Psoas muscle (tissue), 8 donors: ENCODE measurements at places on chromosomes 6 and 20. TPM values are rescaled to one million over a fixed set of nuclear protein-coding genes. Genes with fewer than 3 reads are reported as not detected.
A peak's percentile ranks its signal among the peaks of the same experiment; 100 is the strongest.

The RAB44 gene
- total RNA-seq = not detected

The SGK2 gene
- 0.13 TPM for total RNA-seq

The WFDC10B gene
- not detected for total RNA-seq

The TSPYL4 gene
- 8.7 TPM for total RNA-seq

GRCh38 chr20:44501448-44501847 is 20.4 kb downstream of the SERINC3 start:
- H3K36me3 ChIP-seq = peaks cover 95% of the 10 kb centered on the region
- H3K4me1 ChIP-seq = peaks cover 31% of the 10 kb centered on the region
- peak overlapping the region; percentile 81 for H3K27ac ChIP-seq
- no peak for DNase-seq
- H3K4me3 ChIP-seq = no peak overlapping the region

- no peaks in the 10 kb centered on the region for H3K4me1 ChIP-seq
- DNase-seq = no peak
- no peaks in the 10 kb centered on the region for H3K27me3 ChIP-seq
- H3K36me3 ChIP-seq = no peaks in the 10 kb centered on the region
Observed at GRCh38 chr6:86848986-86849385, 88.3 kb upstream of the HTR1E start.

GRCh38 chr6:43846556-43846955 is 76.5 kb downstream of the VEGFA start:
- no peaks in the 10 kb centered on the region for H3K36me3 ChIP-seq
- H3K27ac ChIP-seq = no peak overlapping the region
- H3K27me3 ChIP-seq = no peaks in the 10 kb centered on the region
- no peak for DNase-seq
- no peaks in the 10 kb centered on the region for H3K4me1 ChIP-seq

- H3K27me3 ChIP-seq = no peaks in the 10 kb centered on the region
- DNase-seq = no peak
- no peaks in the 10 kb centered on the region for H3K4me1 ChIP-seq
- no peak overlapping the region for H3K4me3 ChIP-seq
Observed at GRCh38 chr6:48560408-48560807, 449.4 kb upstream of the PTCHD4 start.

DNA sequence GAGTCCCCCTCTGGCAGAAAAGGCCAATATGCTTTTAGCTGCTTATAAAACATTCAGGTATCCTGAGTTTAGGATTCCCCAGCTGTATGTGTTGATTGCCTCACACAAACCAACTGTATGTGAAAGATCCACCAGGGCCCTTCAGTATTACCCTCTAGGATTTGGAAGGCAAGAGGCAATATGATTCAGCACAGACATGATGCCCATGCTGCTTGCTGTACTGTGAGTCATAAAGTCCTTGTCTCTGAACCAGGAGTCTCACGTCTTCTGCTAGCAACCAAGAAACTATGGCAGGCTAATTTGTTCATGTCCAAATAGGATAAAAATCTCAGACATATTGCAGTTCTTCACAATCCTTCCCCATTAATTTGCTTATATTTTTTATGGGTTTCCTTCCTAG is 789.2 kb upstream of the SLC35B3 start:
- H3K36me3 ChIP-seq = no peaks in the 10 kb centered on the region
- no peak overlapping the region for H3K27ac ChIP-seq
- H3K4me3 ChIP-seq = no peak overlapping the region

DNA sequence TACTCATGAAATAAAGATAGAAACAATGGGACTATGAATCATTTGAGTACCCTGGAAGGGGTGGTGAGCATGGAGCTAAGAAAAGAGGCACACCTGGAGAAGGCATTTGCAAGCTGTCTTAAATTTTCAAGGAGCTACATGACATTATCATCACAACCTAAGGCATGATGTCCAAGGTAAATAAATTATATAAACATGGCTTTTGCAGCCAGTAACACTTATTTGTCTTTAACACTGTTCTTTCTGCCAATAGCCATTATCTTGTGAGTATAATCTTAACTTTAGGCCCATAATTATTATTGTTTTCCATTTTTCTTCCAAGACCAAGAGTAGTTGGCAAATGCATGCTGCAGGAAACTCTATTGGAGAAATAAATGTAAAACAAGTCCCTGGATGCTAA is 63.7 kb downstream of the ALDH5A1 start:
- H3K4me1 ChIP-seq = no peaks in the 10 kb centered on the region
- no peaks in the 10 kb centered on the region for H3K27me3 ChIP-seq
- H3K36me3 ChIP-seq = no peaks in the 10 kb centered on the region

DNA sequence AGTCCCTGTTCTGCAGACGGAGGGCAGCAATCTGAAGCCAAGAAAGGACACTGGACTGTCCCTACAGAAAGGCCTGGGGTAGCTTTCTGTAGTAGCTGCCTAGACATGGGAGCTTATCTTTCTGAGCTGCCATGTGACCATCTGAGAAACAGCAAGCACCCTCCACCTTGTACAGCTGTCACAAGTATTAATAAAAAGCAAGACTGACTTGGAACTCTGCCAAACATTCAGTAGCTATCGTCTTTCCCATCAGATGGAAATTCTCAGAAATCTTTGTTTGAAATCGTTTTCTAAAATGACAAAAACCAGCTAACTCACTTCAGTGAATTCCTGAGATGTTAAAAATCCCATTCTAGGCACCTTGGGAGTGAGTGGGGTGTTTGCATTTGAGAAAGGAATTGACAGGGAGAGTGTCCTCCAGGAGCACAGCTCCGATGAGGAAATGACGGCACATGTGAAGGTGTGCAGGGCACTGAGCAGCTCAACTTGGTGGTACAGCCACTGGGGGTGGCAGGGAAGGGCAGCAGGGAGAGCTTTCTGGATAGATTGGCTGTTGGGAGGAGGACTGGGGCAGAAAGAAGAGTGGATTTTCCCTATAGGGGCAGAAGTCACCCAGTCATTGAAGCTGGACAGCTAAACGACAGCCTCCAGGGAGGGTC is 24.5 kb downstream of the ACSS1 start:
- no peaks in the 10 kb centered on the region for H3K27me3 ChIP-seq
- peaks cover 56% of the 10 kb centered on the region for H3K4me1 ChIP-seq
- peak; percentile 3 for DNase-seq
- H3K27ac ChIP-seq = peak overlapping the region; percentile 54

DNA sequence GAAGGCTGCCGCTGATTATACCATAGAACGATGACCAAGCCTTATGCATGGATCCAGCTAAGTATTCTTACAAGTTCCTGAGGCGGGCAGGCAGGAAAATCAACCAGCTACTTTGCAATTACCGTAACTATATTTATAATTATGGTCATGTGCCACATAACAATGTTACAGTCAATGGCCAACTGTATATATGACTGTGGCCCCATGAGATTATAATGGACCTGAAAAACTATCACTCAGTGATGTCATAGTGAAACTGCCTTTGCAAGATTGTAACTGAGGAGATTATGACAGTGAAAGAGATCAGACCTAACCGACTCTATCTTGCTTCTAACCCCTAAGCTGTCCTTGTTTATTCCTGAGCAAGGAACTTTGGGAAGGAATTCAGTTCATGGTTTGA is 33.1 kb upstream of the FAM135A start:
- no peaks in the 10 kb centered on the region for H3K27me3 ChIP-seq
- H3K27ac ChIP-seq = no peak overlapping the region
- H3K4me1 ChIP-seq = no peaks in the 10 kb centered on the region
- DNase-seq = no peak

DNA sequence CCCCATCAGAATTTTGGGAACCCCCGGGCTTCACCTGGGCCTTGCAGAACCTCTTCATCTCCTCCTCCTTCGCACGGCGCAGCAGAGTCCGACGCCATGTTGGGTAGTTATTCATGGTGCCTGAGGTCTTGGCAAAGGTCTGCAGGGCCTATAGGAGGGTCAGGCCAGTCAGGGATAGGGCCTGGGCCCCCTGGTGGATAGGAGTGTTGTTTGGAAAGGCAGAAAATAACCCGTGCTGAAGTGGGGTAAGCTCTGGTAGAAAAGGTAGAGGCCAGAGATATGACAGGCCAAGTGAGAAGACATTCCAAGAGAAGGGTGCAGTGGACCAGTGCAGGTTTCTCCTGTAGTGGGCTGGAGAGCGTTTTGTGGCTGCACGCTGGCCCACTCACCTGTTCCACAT is 4.9 kb downstream of the SMPD2 start:
- H3K36me3 ChIP-seq = no peaks in the 10 kb centered on the region
- no peak overlapping the region for H3K27ac ChIP-seq
- peaks cover 10% of the 10 kb centered on the region for H3K4me1 ChIP-seq
- no peak overlapping the region for H3K4me3 ChIP-seq
- no peaks in the 10 kb centered on the region for H3K27me3 ChIP-seq
- DNase-seq = no peak

DNA sequence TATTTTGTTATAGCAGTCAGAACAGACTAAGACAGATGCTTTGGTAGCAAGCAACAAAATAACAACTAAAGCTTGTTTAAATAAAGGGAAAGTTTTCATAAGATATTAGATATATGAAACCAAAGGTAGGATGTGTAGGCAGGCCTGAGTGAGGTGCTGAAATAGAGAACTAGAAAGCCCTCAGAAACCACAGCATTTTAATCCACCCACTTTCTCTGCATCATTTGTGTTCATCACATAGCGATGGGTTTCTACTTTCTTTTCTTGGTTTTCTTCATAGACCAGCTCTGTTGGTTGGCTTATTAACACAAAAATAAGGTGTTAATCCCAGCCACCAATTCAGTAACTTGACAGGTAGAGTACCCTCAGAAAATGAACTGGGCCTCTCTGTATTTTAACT is 58.6 kb downstream of the RPS12 start:
- no peaks in the 10 kb centered on the region for H3K36me3 ChIP-seq
- H3K4me3 ChIP-seq = no peak overlapping the region
- H3K27ac ChIP-seq = no peak overlapping the region
- no peak for DNase-seq
- H3K4me1 ChIP-seq = no peaks in the 10 kb centered on the region
